Activated CD4-positive, alpha-beta T cell treated with anti-CD3 and anti-CD28 coated beads for 48 hours (primary cell): ENCODE measurements at places on chromosomes 1 and 21.

GRCh38 chr1:46180082-46180616 lies 3.9 kb upstream of the P3R3URF start:
- DNase-seq, result peak; percentile 20

DNA sequence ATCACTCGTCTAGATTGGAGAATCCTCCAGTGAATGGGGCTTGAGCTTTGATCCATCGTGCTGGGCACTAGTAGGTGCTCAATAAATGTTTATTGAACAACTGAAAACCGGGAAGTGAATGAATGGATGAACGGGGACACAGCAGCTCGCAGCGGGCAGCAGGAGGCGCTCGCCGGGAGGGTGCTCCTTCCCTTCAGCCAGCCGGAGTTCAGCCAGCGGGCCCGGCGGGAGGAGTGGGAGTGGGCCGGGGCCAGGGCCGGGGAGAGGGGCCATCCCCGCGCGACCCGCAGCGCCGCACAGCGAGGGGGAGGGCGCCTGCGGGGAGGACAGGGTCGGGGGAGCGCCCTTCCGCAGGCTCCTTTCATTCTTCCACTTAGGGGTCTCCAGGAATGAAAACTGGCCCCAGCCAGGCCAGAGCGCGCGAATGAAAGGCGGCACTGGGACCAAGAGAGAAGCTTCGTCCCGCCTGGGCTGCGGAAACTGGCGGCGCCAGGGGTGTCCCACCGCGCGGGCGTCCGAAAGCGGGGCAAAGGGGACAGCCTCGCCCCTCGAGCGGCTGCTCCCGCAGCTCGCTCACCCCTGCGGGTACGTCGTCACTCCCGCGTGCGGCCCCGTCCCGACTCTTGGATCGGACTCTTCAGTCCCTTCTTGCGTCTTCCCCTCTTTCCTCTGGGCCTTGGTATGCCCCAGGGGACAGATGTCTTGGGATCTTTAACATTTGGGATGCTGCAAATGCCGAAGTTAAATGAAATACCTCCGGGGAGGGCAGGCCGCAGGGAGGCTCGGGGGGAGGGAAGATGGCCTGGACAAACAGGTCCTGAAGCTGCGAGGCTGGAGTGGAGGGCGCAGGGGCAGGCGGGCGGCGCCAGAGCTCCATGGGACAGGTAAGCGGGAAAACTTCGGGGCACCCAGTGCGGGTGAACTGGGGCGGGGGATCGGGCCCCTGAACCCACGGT lies 3.6 kb upstream of the INAVA start:
- DNase-seq, result no peak

- peak; percentile 11 for DNase-seq
Measured at GRCh38 chr1:91502672-91503184, 2.1 kb downstream of the CDC7 start.

- no peak for DNase-seq
Measured at GRCh38 chr1:117899801-117900200, 29.6 kb downstream of the GDAP2 start.

DNA sequence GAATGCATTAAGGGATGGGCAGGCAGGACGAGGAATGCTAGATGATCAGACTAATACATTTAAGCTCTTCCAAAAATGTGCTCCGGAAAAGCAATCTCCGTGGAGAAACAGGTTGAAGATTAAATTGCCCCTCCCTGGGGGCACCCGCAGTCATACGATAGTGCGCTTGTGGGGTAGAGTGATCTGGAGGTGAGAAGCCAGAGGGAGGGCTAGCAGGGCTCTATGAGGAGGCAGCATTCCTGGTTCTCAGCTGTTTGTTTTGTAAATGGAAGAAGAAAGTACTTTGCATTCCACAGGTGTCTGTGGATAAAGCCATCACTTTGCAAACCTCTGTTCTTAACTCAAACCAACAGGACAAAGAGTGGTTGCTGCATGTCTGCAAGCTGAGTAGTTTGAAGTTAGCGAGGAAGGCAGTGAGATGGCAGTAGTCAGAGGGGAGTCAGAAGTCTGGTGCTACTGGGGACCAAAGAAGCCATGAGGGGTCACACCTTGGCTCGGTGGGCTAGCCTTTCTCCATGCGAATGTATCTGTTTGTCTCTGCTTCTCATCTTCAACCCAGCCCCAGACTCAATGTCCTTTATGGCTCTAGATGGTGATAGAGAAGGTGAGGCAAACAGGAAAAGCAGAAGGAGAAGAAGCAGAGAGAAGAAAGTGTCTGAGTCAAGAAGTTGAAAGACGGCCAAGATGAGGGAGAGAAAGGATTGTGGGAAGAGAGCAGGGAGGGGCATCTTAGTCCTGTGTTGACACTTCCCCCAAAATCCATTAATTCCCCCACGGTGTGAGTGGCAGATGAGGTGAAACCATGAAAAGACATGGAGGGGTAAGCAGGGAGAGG lies 65.2 kb upstream of the GJA8 start:
- no peak for DNase-seq

- no peak for DNase-seq
Measured at GRCh38 chr1:195965475-195965874, 642.8 kb downstream of the KCNT2 start.

DNA sequence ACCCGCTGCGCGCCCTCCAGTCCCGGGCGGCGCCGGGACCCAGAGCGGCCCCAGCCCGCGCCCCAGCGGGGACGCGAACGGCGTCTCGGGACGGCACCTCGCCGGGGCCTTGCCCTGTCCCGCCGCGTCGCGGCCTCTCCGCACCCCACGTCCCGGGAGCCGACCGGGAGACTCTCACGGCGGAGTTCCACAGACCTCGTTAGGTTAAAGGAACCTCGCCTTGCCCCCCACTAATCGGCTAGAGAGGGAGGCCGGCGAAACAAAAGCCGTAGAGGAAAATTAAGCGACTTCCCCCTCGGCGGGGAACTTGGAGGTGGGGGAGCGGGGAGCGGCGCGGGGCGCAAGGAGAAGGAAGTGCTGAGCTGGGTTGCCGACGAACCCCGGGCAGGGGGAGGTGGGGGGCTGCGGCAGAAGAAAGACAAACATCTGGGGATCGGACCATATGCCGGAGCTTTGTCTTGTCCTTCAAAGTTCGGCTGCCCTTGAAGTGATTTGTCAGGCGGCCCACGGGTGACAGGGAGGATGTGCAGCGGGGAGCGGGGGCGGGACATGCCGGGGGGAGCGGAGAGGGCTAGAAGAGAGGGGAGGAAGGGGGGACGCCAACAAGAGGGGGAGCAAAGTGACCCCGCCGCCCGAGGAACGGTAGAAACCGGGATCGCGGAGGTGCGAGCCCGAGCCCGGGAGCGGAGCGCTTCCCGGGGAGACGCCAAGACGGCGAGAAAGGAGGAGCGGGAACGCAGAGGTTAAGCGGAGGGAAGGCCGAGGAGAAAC lies 120.0 kb upstream of the RRP15 start:
- peak; percentile 8 for DNase-seq

- no peak for DNase-seq
Measured at GRCh38 chr1:228383773-228384172, 22.9 kb downstream of the TRIM11 start.
